ENCODE measurements at places on chromosomes 11 and 22.

- no peak for DNase-seq
Observed at GRCh38 chr11:3950996-3951660, 95.7 kb downstream of the STIM1 start.

- no peak for DNase-seq
Observed at GRCh38 chr11:2912498-2912897, 16.7 kb downstream of the PHLDA2 start.

- DNase-seq: no peak
Observed at GRCh38 chr11:16114978-16115871, 241.1 kb downstream of the SOX6 start.

GRCh38 chr11:67413266-67413849 is 2.1 kb upstream of the CARNS1 start:
- DNase-seq: no peak

- DNase-seq: no peak
Observed at GRCh38 chr11:127795326-127795725, 792.0 kb downstream of the ETS1 start.

- no peak for DNase-seq
Observed at GRCh38 chr11:119573858-119574257, 150.9 kb upstream of the THY1 start.

DNA sequence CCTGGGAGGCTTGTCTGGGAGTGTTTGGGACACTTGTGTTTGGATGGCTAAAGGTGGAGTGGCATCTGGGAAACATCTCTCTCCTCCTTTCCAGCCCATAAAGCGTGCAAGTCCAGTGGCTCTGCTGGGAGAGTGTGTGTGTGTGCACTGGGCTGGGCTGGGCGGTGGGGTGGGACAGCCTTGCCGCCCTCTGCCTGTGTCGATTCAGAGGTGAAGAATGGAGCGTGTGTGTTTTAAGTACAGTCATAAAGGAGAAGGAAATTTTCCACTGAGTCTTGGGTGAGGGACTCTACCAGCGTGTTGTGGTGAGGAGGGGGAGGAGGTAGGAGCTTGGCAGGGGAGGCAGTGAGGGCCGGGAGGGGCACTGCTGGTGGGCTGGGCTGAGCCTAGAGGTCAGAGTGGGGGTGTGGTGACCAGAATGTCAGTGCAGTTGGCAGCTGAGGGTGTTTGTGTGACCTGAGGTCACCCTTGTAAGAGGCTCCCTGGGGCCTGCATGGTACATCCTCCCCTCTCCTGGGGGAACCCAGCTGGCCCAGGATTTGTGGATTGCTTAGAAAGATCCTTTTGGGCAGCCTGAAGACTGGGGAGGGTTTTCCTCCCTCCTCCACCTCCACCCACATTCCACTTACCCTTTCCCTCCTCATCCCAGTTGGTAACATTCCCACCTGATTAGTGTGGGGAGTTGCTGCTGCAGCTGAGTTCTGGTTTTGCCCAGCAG is 1.7 kb downstream of the TIMP3 start:
- no peak for DNase-seq

DNA sequence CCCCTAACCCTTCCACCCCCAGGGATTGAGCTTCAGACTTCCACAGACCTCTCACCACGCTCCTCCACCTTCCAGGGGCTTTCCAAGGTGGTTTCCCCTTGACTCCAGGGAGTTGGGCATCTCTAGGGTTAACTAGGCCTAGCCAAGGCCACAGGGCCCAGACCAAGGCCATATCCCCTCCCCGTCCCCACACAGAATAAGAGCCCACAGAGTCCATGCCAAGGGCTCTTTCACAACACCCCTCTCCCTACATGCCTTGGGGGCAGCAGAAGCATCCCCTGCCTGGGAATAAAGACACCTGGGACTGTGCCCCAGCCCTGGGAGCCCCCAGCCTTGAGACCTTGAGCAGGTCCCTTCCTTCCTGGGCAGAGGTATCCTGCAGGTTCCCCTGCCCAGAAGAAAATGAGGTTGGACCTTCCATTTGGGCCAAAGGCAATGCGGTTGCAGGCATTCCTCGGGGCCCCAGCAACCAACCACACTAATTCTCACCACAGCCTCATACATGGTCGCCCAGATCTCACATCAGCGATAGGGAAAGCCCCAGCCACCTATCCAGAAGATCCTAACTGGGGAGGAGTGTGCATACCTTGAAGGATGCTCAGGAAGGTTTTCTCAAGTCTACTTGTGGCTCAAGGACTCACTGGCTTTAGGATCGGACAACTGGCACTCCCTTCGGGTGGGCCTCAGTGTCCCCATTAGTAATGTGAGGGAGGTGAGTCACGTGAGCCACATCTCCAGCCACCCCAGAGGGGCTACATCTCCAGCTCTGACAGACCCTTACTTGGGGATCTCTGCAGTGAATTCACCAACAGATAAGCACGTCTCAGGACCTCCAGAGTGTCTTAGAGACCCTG is 1.7 kb downstream of the GDPD5 start:
- no peak for DNase-seq

All from stimulated activated CD4-positive, alpha-beta T cell treated with anti-CD3 and anti-CD28 coated beads, Interleukin-15, amount 100 ng/mL, for 1 hour (primary cell).